ENCODE measurements at places on chromosomes 13 and 19.

- H3K27ac ChIP-seq = no peak overlapping the region
- H3K27me3 ChIP-seq = no peaks in the 10 kb centered on the region
- H3K4me3 ChIP-seq = no peak overlapping the region
- no peaks in the 10 kb centered on the region for H3K36me3 ChIP-seq
- peaks cover 10% of the 10 kb centered on the region for H3K4me1 ChIP-seq
Measured at GRCh38 chr13:24038841-24039330, 121.6 kb upstream of the SPATA13 start.

GRCh38 chr13:60562096-60562780 lies 165.2 kb downstream of the TDRD3 start:
- H3K4me3 ChIP-seq = no peak overlapping the region
- H3K27ac ChIP-seq = no peak overlapping the region
- H3K27me3 ChIP-seq = no peaks in the 10 kb centered on the region
- H3K4me1 ChIP-seq = no peaks in the 10 kb centered on the region
- H3K36me3 ChIP-seq = peaks cover 4% of the 10 kb centered on the region

DNA sequence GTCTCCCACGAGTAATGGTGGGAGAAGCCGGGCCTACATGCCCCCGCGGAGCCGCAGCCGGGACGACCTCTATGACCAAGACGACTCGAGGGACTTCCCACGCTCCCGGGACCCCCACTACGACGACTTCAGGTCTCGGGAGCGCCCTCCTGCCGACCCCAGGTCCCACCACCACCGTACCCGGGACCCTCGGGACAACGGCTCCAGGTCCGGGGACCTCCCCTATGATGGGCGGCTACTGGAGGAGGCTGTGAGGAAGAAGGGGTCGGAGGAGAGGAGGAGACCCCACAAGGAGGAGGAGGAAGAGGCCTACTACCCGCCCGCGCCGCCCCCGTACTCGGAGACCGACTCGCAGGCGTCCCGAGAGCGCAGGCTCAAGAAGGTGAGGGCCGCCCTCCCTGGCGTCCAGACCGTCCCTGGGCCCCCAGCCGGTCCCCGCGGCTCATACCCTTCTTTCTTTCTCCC lies 1.4 kb upstream of the USF2 start:
- DNase-seq = no peak
- peak overlapping the region; percentile 96 for H3K27ac ChIP-seq
- peaks cover 23% of the 10 kb centered on the region for H3K4me1 ChIP-seq

- H3K27me3 ChIP-seq = no peaks in the 10 kb centered on the region
- no peak overlapping the region for H3K4me3 ChIP-seq
- peaks cover 12% of the 10 kb centered on the region for H3K4me1 ChIP-seq
- H3K27ac ChIP-seq = no peak overlapping the region
- peaks cover 9% of the 10 kb centered on the region for H3K36me3 ChIP-seq
- DNase-seq = no peak
Measured at GRCh38 chr13:45167611-45168554, 33.0 kb downstream of the KCTD4 start.

GRCh38 chr19:9700229-9700981 lies 25.5 kb upstream of the ZNF562 start:
- H3K4me3 ChIP-seq = no peak overlapping the region
- no peak overlapping the region for H3K27ac ChIP-seq
- no peak for DNase-seq
- H3K36me3 ChIP-seq = no peaks in the 10 kb centered on the region
- peaks cover 9% of the 10 kb centered on the region for H3K27me3 ChIP-seq

- H3K27me3 ChIP-seq = no peaks in the 10 kb centered on the region
- no peak overlapping the region for H3K4me3 ChIP-seq
- no peak overlapping the region for H3K27ac ChIP-seq
Measured at GRCh38 chr13:30333616-30334015, 26.3 kb upstream of the KATNAL1 start.

- peaks cover 3% of the 10 kb centered on the region for H3K36me3 ChIP-seq
- DNase-seq = no peak
- no peak overlapping the region for H3K4me3 ChIP-seq
- no peak overlapping the region for H3K27ac ChIP-seq
Measured at GRCh38 chr13:33362986-33363727, 77.6 kb upstream of the STARD13 start.

GRCh38 chr13:94313321-94313910 lies 166.1 kb downstream of the DCT start:
- H3K27me3 ChIP-seq = no peaks in the 10 kb centered on the region
- H3K4me1 ChIP-seq = peaks cover 7% of the 10 kb centered on the region
- no peaks in the 10 kb centered on the region for H3K36me3 ChIP-seq
- peak overlapping the region; percentile 74 for H3K4me3 ChIP-seq

DNA sequence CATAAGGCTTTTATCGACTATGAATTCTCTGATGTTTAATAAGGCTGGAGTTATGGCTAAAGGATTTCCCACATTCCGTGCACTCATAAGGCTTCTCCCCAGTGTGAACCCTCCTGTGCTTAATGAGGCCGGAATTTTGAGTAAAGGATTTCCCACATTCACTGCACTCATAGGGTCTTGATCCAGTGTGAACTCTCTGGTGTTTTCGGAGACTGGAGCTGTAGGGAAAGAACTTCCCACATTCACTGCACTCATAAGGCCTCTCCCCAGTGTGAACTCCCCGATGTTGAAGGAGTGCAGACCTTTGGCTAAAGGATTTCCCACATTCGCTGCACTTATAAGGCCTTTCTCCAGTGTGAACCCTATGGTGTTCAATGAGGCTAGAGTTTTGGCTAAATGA lies 7.4 kb downstream of the ZNF154 start:
- no peak for DNase-seq
- no peaks in the 10 kb centered on the region for H3K4me1 ChIP-seq
- H3K27ac ChIP-seq = no peak overlapping the region
- no peak overlapping the region for H3K4me3 ChIP-seq
- no peaks in the 10 kb centered on the region for H3K27me3 ChIP-seq

DNA sequence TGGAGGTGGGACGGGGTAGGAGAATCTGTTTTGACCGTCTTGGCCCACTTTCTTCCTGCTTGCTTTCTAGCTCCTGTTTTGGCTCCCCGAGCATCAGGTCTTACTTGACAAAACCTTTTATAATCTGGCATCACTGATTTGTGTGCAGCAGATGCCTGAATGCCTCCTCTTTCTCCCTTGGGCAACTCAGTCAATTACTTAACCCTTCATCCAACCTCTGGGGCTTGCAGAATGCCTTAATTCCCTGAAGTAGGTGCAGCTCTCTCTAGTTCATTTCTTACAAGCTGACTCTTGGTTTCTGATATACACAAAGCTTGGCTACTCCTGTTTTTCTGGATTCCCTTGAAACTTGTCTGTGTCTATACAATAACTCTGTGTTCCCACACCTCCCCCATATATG lies 5.7 kb upstream of the NUP58 start:
- H3K36me3 ChIP-seq = peaks cover 3% of the 10 kb centered on the region
- peaks cover 56% of the 10 kb centered on the region for H3K27me3 ChIP-seq
- no peak overlapping the region for H3K4me3 ChIP-seq
- DNase-seq = no peak
- no peak overlapping the region for H3K27ac ChIP-seq
- no peaks in the 10 kb centered on the region for H3K4me1 ChIP-seq

DNA sequence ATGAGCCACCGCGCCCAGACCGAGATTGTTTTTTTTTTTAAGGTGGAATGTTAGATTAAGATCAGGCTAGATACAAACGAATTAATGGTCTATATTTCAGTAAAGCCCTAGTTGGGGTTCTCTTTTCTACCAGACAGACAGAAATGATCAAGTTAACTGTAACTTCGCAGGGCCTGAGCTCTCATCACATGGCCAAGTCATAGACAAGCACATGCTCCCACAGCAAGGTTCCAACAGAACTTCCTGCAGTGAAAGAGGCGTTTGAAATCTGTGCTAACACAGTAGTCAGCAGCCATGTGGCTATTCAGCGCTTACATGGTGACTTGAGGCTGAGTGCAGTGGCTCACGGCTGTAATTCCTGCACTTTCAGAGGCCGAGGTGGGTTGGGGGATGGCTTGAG lies 34.7 kb upstream of the SEMA6B start:
- no peak overlapping the region for H3K27ac ChIP-seq
- peaks cover 8% of the 10 kb centered on the region for H3K4me1 ChIP-seq
- no peak for DNase-seq
- H3K4me3 ChIP-seq = no peak overlapping the region
- H3K36me3 ChIP-seq = peaks cover 6% of the 10 kb centered on the region
- H3K27me3 ChIP-seq = peaks cover 35% of the 10 kb centered on the region

GRCh38 chr13:44433863-44434765 lies 60.5 kb downstream of the SERP2 start:
- H3K4me1 ChIP-seq = peaks cover 29% of the 10 kb centered on the region
- no peak for DNase-seq
- H3K36me3 ChIP-seq = peaks cover 12% of the 10 kb centered on the region
- peak overlapping the region; percentile 90 for H3K27ac ChIP-seq
- no peaks in the 10 kb centered on the region for H3K27me3 ChIP-seq

- peak; percentile 56 for DNase-seq
- no peak overlapping the region for H3K27ac ChIP-seq
- H3K27me3 ChIP-seq = no peaks in the 10 kb centered on the region
Measured at GRCh38 chr19:49556412-49557398, 23.7 kb downstream of the NOSIP start.

- no peaks in the 10 kb centered on the region for H3K4me1 ChIP-seq
- H3K27ac ChIP-seq = no peak overlapping the region
- no peaks in the 10 kb centered on the region for H3K36me3 ChIP-seq
- DNase-seq = no peak
- H3K4me3 ChIP-seq = no peak overlapping the region
Measured at GRCh38 chr13:26022538-26023292, 29.1 kb downstream of the SHISA2 start.

GRCh38 chr19:48950159-48950558 lies 4.5 kb upstream of the BAX start:
- no peaks in the 10 kb centered on the region for H3K27me3 ChIP-seq
- peaks cover 7% of the 10 kb centered on the region for H3K36me3 ChIP-seq
- H3K4me1 ChIP-seq = peaks cover 3% of the 10 kb centered on the region
- DNase-seq = no peak
- H3K27ac ChIP-seq = no peak overlapping the region

- no peak for DNase-seq
- peaks cover 57% of the 10 kb centered on the region for H3K36me3 ChIP-seq
- peaks cover 16% of the 10 kb centered on the region for H3K4me1 ChIP-seq
- H3K27me3 ChIP-seq = no peaks in the 10 kb centered on the region
Measured at GRCh38 chr19:4367336-4367723, 24.0 kb downstream of the MPND start.

GRCh38 chr13:42544246-42544926 lies 29.6 kb upstream of the TNFSF11 start:
- H3K27me3 ChIP-seq = no peaks in the 10 kb centered on the region
- no peak overlapping the region for H3K27ac ChIP-seq
- DNase-seq = no peak
- H3K36me3 ChIP-seq = no peaks in the 10 kb centered on the region
- H3K4me3 ChIP-seq = no peak overlapping the region

GRCh38 chr13:99506634-99507033 lies 5.4 kb downstream of the TM9SF2 start:
- H3K27me3 ChIP-seq = no peaks in the 10 kb centered on the region
- peak overlapping the region; percentile 85 for H3K27ac ChIP-seq
- H3K36me3 ChIP-seq = peaks cover 27% of the 10 kb centered on the region
- H3K4me1 ChIP-seq = peaks cover 44% of the 10 kb centered on the region
- H3K4me3 ChIP-seq = no peak overlapping the region

DNA sequence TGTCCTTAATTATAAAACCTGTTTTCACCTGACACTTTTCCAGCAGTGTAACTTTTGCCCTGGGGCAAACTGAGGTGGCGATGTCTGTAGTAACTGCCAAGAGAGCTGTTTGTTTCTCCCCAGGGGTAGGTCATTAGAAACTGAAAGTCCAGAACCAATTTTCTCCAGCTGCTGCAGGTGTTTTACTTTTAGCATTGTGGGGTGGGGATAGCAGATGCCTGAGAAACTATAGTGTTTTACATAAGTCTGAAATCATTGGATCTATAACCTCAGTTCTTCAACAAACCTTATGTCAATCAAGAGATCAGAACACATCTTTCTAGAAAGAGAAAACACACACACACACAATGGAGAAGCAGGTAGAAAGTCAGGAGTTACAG lies 92.7 kb downstream of the LHFPL6 start:
- no peaks in the 10 kb centered on the region for H3K36me3 ChIP-seq
- H3K4me3 ChIP-seq = no peak overlapping the region
- no peak overlapping the region for H3K27ac ChIP-seq
- peaks cover 8% of the 10 kb centered on the region for H3K27me3 ChIP-seq

GRCh38 chr19:11209839-11210655 lies 12.7 kb upstream of the KANK2 start:
- H3K36me3 ChIP-seq = peaks cover 6% of the 10 kb centered on the region
- H3K27me3 ChIP-seq = peaks cover 6% of the 10 kb centered on the region
- no peak overlapping the region for H3K4me3 ChIP-seq
- no peak overlapping the region for H3K27ac ChIP-seq
- no peak for DNase-seq

DNA sequence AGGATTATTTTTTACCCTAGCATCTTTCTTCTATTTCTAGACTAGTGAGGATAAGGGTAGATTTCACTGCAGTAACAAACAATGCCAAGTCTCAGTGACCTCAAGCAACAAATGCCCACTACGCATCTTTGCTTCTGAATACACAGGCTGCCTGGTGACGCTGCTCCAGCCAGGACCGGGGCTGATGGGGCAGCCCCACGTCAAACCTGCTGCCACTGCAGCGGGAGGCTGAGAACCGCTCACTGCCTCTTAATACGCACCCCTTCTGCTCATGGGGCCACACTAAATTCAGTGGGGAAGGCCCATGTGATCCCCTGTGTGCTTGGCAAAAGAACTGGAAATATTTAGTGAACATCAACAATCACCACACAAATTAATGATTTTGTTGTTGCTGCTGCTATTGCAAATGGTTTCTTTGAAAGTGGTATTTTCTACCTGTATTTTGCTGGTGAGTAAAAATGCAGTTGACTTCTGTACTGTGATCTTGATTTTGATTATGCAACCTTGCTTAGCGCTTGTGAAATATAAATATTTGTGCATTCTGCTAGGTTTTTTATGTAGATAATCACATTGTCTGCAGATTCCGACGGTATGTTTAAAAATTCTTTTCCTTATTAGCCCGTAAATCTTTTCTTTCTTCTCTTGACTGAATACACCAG lies 139.5 kb upstream of the SPACA7 start:
- H3K4me3 ChIP-seq = no peak overlapping the region
- peaks cover 19% of the 10 kb centered on the region for H3K27me3 ChIP-seq
- DNase-seq = no peak
- no peaks in the 10 kb centered on the region for H3K36me3 ChIP-seq
- no peak overlapping the region for H3K27ac ChIP-seq

DNA sequence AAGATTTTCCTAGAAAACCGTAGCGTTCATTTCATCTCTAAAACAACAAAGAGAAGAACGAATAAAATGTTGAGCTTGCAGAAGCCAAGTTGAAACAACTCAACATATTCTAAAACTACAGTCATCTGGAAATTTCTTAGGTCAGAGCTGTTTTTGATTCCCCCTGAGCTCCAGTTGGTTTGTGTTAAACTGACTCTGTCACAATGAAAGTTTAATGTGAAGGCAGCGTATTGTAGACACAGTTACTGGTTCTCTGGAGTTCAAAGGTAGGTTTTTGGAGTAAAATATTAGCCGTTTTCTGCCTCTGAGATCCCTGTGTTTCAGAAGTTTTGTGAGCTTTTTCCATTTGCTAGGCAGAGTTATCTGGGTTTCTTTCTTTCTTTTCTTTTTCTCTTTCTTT lies 2.2 kb downstream of the ARHGEF7 start:
- no peak overlapping the region for H3K27ac ChIP-seq
- H3K4me1 ChIP-seq = peaks cover 12% of the 10 kb centered on the region
- H3K27me3 ChIP-seq = peaks cover 87% of the 10 kb centered on the region
- H3K4me3 ChIP-seq = no peak overlapping the region
- H3K36me3 ChIP-seq = no peaks in the 10 kb centered on the region
